ENCODE measurements at places on chromosomes 11 and 22.
A peak's percentile ranks its signal among the peaks of the same experiment; 100 is the strongest.

GRCh38 chr11:133987171-133987570 lies 30.4 kb upstream of the IGSF9B start:
- no peak for DNase-seq

DNA sequence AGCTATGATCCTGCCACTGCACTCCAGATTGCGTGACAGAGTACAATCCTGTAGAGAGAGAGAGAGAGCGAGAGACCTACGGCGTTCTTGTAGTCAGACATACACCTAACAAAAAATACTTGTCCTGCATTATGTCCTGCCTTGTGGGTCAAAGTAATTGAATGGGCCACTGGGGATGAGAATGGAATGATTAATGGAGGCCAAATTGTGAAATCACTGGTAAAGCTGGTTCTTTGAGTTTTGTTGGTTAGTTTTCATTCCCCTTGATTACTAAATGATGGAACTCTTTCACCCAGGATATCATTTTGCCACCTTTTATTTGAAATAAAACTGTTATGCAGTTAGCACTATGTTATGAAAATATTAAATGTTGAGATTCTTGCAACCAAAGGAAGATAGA lies 18.7 kb downstream of the GAS2 start:
- no peak for DNase-seq

- DNase-seq, result no peak
Measured at GRCh38 chr22:32588063-32588462, 113.5 kb downstream of the FBXO7 start.

GRCh38 chr22:40024201-40025061 lies 29.7 kb downstream of the FAM83F start:
- DNase-seq, result peak; percentile 78

- DNase-seq, result no peak
Measured at GRCh38 chr11:60194511-60194910, 11.6 kb upstream of the MS4A6A start.

DNA sequence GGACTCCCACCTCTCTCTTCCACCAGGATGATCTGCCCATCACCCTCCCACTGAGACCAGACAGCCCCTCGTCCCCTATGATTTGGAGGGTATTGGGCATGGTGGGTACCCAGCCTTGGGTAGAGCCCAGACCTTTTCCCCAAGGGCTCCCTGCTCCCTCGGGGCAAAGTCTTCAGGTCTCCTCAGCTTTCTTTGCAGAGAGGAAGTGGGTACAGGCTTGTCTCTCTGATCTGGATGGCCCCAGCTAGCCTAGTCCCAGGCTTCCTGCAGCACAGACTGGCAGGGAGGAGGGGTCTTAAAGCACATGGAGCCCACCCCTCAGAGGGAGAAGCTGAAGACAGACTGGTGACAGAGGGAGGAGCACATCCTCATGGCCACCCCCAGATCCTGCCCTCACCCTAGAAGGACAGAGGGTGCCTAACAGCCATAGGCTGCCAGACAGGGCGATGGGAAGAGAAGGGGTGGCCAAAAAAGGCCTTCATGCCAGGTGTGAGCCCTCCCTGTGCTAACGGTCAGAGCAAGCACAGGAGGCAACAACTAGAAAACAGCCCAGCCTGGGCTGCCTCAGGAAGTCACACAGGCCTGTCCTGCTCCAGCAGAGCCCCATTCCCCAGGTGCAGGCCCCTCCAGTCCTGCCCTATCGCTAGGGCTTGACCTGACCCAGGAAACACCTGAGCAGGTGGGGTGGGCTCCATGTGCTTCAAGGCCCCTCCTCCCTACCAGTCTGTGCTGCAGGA lies 30.4 kb downstream of the SLC22A12 start:
- no peak for DNase-seq

GRCh38 chr22:33842006-33842354 lies 78.3 kb downstream of the LARGE1 start:
- no peak for DNase-seq

DNA sequence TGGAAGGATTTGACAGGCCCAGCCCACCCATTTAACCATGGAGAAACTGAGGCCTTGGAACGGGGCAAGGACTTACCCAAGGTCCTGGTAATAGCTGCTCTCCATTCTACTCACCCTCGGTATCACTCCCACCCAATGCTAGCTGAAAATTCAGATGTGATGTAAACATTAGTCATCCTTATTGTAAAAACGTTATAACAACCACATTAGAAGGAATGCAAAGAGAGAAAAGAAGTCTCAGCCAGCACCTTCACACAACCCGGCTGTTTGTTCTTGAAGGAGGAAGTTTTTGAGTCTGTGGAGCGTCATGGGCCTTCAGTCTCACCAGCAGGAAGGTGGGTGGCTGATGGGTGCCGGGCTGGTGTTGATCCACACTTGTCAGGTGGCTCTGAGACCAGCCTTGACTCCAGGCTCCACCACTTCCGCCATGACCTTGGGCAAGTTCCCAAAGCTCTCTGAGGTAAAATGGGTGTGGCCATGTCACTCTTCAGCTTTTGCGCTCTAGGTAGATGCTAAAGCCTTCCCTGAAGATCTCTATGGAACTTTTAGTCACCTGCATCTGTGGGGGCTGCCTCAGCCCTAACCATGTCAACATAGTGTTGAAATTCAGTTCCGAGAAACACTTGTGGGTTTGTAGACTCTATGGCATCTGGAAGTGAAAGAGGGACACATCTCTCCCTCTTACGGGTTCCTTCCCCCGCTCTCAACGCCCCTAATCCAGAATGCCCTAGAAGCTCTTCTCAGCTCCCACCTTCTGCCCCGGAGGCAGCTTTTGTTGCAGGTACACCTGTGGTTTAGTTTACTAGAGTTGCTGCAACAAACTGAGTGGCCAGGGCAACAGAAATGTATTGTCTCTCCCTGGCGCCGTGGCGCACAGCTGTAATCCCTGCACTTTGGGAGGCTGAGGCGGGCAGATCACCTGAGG lies 14.8 kb downstream of the CD6 start:
- DNase-seq, result peak; percentile 95

- DNase-seq, result no peak
Measured at GRCh38 chr11:95831198-95831883, 41.0 kb downstream of the CEP57 start.

DNA sequence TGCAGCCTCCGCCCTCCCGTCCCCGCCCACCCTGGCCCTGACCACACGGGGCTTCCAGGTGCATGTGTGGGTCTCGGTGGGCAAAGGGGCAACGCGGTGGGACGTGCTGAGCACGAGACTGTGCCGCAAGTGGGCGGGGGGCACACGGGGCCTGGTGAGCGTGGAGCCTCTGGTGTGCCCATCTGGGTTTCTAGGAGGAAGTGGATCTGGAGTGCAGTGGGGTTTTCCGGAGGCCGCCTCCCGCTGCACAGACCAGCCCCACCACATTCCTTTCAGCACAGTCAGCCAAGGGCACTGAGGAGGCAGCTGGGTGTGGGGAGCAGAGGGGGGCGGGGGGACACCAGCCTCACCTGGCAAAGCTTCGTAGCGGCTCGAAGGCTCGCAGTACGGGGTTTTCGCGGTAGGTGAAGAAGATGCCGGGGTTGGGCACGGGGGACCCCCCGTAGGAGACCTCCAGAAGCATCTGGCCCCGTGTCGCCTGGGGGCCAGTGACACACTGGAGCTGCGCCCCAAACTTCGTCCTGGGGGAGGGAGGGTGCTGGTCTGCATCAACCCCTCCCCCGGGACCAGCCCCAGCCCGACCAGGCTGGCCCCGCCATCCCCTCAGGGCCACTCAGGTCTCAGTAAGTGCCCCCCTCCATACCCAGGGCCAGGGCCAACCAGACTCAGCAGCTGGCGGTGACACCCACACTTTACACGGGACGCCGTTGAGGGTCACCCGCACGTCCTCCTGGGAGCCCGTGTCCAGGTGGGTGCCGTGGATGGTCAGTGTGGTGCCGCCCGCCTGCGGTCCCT lies 12.4 kb upstream of the MAPK11 start:
- no peak for DNase-seq

- DNase-seq, result peak; percentile 82
Measured at GRCh38 chr11:12281571-12282478, 95.5 kb upstream of the PARVA start.

GRCh38 chr22:39302431-39302960 lies 16.9 kb downstream of the RPL3 start:
- no peak for DNase-seq

DNA sequence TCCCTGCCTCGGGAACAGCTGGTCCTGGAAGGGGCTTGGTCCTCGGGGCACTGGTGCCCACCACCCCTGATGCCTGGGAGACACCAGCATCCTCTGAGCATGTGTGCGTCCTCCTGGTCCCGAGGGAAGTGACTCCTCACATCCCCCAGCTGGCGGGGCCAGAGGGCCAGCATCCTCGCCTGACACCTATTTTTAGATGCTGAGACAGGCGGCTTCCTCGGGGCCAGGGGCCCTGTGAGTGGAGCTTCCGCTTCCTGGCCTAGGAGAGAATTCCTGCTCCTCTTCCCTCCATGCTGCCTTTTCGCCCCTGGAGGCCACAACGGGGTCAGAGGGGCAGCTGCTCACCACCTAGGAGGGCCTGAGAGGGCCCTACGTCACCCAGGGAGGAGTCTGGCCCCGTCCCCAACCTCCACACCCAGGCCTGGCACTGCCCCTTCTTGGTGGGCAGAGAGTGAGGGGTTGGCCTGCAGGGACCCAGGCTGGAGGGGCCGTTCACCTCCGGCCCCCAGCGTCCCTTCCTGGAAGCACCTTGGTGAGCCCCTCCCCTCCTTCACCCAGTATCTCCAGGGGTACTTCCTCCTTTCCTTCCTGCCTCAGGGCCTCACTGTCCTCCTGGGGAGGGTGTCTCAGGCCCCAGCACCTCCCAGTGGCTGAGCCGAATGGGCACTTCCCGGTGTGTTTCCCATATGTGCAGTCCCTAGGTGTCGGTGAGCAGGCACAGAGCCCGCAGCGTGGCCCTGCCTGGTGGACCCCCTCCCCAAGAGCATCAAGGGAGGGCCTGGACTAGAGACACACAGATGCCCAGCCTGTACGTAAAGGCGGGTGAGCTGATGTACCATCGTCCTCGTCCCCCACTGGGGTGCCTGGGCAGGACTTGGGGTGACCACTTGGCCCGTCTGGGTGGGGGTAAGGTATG lies 6.1 kb downstream of the CD81 start:
- no peak for DNase-seq

DNA sequence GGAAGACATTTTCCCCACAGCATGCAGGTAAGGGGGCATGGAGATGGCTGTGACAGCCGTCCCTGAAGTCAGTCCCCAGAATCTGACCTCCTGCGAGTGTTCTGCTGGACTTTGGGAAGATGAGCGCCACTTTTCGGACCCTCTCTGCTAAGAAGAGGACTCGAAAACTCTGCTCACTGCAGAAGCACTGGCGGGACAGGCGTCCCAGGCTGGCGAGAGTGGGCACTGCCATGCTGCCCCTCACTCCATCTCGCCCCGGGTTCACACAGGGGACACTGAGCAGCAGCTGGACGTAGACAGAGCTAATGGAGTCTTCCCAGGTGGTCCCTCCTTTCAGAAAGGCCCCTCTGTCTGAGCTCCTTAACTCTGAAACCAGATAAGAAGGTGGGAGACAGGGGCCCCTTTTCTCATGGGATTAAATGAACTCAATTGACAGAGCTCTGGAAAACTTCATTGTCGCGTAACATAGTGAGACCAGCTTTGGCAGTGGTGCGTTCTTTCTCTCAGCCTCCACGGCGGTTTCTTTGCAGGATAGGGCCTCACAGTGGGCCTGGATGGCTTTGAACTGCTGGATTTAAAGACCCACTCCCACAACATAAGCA lies 4.8 kb downstream of the ADAMTS8 start:
- DNase-seq, result no peak

DNA sequence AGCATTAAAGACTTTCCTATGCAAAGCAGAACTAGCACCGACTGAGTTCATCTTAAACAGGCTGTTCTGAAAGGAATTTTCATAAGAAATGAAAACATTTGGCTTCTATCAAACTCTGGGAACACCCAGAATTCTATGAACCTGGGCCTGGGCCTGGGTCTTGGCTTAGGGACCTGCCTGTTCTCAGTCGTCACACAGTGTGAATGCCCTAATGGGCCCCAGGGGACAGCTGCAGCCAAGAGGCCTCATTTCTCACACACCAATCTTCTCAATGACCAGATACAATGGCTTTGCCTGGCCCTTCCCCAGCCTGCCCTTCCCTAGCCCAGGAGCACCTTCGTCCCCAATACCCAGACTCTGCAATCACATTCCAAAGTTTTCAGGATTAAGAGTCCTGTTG lies 234.9 kb upstream of the ARHGAP20 start:
- DNase-seq, result no peak

- DNase-seq, result no peak
Measured at GRCh38 chr11:113685654-113686359, 20.3 kb downstream of the TMPRSS5 start.

DNA sequence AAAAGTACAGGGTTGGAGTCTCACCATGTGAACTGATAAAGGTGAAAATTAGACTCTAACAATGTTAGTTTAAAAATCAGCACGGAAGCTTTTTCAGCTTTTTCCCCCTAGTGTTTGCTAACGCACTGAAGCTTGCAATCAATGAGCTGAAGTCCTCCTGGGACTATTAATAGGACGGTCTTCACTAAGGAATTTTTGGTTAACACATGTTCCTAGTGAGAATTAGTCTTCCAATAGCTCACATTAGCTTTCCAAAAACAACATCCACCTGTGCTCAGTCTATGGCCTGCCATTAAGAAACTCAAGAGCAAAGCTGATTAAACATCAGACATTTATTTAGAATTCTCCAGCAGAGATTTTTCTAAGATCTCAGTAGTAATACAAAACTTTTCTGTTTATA lies 26.7 kb upstream of the DDI1 start:
- no peak for DNase-seq

- DNase-seq, result no peak
Measured at GRCh38 chr11:117478126-117478860, 150.6 kb downstream of the CEP164 start.

- DNase-seq, result no peak
Measured at GRCh38 chr11:15775015-15775541, 581.3 kb downstream of the SOX6 start.

GRCh38 chr11:57979532-57980079 lies 44.1 kb upstream of the OR9Q1 start:
- DNase-seq, result no peak

- no peak for DNase-seq
Measured at GRCh38 chr22:40982482-40983385, 31.6 kb downstream of the RBX1 start.

- peak; percentile 18 for DNase-seq
Measured at GRCh38 chr22:25405841-25406509, 158.5 kb upstream of the GRK3 start.

GRCh38 chr11:8733852-8734251 lies 51.3 kb downstream of the RPL27A start:
- no peak for DNase-seq

- DNase-seq, result no peak
Measured at GRCh38 chr11:3166268-3167142, 1.4 kb upstream of the OSBPL5 start.

DNA sequence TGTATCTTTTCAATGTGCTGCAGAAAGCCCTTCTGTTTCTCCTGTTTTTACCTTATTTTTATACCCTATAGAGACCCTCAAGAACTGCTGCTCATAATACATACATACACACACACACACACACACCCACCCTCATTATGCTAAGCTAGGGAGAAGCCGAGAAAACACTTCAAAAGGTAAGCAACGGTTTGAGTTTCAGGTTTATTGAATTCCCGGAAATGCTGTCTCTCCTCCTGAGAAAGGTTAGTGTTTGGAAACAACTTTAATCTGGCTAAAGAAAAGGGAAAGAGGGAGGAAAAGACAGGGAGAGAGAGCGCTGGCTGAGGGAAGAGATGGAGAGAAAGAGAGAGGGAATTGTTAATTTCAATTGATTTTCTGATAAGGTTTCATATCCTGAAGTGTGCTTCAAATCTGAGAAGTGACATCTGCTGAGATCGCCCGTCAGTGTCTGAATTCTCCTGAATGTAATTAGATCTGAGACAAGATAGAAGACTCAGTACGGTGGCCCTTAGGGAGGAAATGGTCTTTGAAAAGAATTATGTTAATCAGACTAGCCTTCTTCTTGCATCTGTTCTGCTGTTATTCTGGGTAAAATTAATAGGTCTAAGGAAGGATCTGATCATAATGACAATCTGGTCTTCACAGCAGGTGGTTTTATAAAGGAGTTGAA lies 169.1 kb downstream of the NXPE2 start:
- DNase-seq, result no peak
